Left ventricle myocardium superior (tissue), 1 donor: ENCODE measurements at places on chromosomes 1 and 21. TPM values are rescaled to one million over a fixed set of nuclear protein-coding genes. Genes with fewer than 3 reads are reported as not detected.
A peak's percentile ranks its signal among the peaks of the same experiment; 100 is the strongest.

Gene C1orf167
- total RNA-seq: 2.1 TPM

Gene KRTAP6-1
- not detected for total RNA-seq

GRCh38 chr1:17595602-17595925 is 56.1 kb downstream of the ARHGEF10L start:
- no peak for DNase-seq

- peak; percentile 85 for DNase-seq
These were observed 2.1 kb downstream of the ADORA1 start for GRCh38 chr1:203129501-203130231.

Gene LHX8
- not detected for total RNA-seq

Gene C1orf116
- 2.0 TPM for total RNA-seq

- no peak for DNase-seq
These were observed 154.8 kb downstream of the NFIA start for GRCh38 chr1:61237147-61237546.

- no peak for DNase-seq
These were observed 17.8 kb downstream of the TMEM51 start for GRCh38 chr1:15171271-15171908.

DNA sequence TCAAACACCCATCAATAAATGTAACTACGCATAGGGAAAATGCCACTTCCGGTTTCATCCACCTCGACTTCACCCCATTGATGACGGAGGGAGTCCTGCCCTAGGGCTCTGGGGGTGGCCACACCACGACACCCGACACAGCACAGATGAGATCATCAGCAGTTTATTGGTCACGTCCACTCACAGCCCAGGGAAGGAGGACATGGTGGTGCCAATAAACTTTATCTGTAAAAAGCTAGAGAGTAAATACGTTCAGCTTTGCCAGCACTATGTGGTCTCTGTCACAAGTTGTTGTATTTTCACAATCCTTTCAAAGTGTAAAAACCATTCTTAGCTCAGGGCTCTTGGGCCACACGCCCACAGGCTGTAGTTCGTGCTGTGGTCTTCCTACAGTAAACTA is 16.3 kb downstream of the SETD4 start:
- DNase-seq: no peak

Gene COL6A2
- 196 TPM for total RNA-seq

GRCh38 chr1:111420377-111420776 is 7.2 kb downstream of the OVGP1 start:
- DNase-seq: no peak

DNA sequence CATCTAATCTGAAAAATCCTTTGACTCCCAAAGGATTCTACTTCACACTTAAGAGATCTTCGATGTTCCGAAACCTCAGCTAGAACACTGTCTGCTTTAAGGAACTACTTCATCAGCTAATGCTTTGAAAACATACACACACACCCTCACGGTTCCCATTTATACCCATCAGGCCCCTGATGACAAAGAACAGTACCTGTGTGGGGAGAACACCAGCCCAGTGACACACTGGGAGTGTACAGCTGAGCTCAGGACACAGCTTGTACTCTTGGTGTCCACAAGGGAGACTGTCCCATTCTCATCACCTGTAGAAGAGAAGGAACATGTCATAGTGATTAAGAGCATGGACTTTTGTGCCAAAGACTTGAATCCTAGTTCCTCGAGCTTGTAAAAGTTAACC is 6.6 kb downstream of the WDR77 start:
- DNase-seq: no peak

DNA sequence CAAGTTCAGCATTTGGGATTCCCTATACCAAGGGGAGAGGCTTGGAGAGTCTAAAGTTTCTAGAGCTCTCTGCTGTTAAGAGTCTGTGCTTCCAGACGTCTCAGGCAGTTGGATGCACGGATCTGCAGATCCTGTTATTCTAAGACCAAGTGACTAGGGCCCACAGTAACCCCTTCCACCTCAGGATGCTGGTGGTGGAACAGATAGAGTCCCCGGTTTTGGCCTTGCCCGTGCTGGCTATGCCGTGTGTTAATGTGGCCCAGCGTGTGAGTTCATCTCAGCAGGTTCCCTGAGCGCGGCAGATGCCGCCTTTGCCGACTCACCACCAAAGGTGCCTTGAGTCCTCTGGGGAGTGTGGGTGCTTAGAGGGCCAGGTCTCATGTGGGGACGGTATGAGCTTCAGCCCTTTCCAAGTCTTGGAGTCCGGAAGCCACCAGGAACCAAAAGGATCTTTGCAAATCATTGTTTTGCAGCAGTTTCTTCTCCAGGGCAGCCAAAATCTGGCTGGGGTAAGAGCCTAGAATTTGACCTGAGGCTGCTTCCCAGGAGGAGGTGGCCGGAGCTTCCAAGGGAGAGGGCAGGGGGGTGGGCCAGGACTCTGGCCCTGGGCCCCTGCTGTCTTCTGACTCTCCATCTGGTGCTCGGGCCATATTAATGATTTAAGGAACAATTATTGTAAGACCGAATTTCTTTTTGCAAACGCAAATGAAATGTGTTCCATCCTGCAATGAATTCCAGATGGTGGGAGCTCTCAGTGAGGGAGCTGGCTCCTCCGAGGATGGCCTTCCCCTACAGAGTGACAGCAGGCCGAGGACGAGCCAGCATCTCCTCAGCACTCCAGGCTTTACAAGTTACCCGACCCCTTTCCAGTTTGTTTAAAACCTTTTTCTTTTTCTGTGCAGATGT is 205.7 kb downstream of the FOXD2 start:
- no peak for DNase-seq

GRCh38 chr1:23505851-23506250 is 21.9 kb upstream of the ASAP3 start:
- DNase-seq: no peak

Gene RBBP5
- total RNA-seq: 10.9 TPM

DNA sequence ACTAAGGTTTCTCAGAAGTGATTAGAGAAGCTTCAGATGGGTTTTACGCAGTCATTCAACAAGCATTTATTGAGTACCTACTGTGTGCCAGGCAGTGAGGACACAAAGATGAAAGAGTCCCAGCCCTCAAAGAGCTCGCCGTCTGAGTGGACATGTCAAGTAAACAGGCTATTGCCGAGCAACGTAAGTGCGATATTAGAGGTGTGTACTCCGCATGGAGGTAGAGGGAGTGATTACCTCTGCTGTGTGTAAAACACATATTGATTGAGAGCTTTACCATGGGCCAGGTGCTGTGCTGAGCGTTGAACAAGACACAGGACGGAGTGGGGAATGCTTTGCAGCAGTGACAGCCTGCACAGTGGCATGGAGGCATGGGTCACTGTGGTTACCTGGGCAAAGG is 49.5 kb upstream of the GPR37L1 start:
- no peak for DNase-seq

DNA sequence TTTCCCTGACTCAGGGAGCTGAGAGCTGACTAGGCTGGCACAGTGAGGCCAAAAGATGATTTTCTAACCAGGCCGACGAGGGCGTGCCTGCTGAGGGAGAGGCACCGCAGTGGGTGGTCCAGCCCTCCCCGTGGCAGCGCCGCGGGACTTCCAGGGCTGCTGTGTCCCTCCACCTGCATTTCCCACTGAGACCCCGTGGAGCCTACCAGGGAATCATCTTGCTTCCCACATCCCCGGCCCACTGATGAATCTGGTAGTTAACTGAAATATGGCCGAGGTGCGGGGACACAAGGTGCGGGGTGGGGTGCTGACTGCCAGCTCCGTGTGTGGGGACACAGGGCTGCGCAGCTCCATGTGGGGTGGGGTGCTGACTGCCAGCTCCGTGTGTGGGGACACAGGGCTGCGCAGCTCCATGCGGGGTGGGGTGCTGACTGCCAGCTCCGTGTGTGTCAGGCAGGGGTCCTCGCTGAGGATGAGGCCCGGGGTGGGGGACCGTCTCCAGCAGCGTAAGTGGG is 10.4 kb downstream of the WRAP73 start:
- DNase-seq: no peak

Gene PITHD1
- total RNA-seq: 44.7 TPM

GRCh38 chr1:37475380-37476086 is 1.2 kb downstream of the ZC3H12A start:
- no peak for DNase-seq

Gene PAFAH2
- 9.8 TPM for total RNA-seq

Gene KIF26B
- 3.1 TPM for total RNA-seq

Gene GPA33
- 0.07 TPM for total RNA-seq

DNA sequence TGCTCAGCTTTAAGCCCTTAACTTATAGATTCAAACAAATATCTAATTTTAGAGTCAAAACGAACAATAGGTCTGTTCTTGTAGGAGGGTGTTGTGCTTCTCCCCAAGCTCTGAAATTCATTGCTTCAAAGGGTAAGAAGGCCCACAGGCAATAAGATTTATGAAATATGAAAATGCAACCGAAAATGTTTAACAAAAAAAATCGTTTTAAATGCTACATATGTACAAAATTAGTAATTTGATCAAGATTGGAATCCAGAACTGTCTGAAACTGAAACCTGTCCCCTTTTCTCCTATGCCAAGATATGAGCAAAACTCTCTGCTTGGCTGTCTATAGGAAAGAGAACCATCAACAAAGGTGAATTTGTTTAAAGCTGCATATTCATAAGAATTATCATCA is 534.3 kb downstream of the PLPP3 start:
- DNase-seq: no peak

Gene ARHGEF11
- total RNA-seq: 28.8 TPM

- DNase-seq: no peak
These were observed 237.2 kb downstream of the KAZN start for GRCh38 chr1:14835725-14836124.

DNA sequence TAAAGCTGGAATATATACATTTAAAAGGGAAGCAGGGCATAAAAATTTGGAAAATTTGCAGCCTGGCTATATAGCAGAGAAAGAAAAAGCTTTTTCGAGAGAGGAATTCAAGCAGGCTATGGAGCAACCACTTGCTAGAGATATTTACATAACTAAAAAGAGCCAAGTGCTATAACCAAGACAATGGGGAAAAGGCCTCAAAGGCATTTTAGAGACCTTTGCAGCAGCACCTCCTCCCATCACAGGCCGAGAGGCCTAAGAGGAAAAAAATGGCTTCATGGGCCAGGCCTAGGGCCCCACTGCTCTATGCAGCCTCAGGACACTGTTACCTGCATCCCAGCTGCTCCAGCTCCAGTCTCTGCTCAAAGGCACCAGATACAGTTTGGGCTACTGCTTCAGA is 37.0 kb downstream of the CAPN9 start:
- DNase-seq: no peak

DNA sequence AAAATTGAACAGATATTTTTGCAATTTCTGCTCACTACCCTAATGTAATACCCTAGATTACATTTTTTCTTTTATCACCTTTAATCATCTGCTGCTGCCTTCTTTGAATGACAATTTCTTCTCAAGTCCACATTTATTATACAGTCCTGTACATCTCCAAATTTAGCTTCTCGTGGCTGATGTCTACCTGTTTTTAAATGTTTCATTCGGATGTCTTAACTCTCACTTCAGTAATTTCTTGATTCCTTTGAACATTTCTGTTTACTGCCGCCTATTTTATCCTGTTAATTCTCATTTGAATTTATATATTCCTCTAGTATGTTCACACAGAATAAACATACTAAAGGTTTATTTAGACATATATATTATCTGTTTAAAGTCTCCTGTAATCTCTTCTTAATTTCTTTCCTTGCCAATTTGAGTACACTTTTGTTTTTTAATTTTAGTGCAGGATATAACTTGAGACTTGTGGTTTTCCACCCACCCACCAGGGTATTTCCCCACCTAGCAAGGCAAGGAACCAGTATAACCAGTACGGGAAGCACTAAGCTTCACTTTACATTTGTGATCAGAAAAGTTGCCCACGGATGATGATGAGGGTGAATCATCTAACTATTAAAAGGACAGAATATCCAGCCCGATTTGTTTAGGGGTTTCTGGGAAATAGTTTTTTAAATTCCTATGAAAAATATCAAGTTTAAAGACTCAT is 12.7 kb downstream of the INSL5 start:
- DNase-seq: no peak
